ENCODE measurements at places on chromosomes 7 and 10.

DNA sequence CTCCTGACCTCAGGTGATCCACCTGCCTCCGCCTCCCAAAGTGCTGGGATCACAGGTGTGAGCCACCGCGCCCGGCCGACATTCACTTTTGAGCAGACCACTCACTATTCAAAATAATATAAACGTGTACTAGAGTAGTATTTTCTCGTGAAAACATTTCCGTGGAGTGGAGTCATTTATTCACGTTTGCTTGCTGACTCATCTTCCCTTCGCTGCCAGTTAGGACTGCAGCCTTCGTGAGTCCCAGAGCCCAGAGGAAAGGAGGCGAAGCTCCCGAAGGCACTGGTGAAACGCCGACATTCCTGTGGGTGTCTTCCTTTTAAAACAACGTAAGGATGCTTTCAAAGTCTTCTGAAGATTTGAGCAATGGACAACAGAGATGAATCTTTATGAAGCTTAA is 10.9 kb upstream of the INPP5A start:
- DNase-seq, result peak; percentile 3

GRCh38 chr10:66218981-66219587 is 706.8 kb upstream of the LRRTM3 start:
- DNase-seq, result no peak

- DNase-seq, result no peak
These were observed 24.5 kb downstream of the RAPGEF5 start for GRCh38 chr7:22332461-22332870.

DNA sequence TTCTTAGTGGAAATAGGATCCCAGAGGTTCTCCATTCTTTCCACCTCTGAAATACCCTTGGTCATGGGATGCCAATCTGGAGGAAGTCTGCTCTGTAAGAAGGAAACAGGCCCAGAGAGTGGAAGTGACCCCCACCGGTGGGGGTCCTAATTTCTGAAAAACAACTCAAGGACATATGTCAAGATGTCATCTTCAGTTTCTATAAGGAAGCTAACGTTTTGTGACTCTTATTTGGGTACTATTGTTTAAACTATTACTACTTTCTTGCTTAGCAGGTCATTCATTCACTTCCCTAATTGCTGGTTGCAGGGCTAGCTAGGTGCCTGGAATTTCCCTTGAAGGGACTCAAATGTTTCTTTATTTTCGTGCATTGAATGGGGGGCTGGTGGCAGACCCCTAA is 1.9 kb upstream of the ZNF775 start:
- DNase-seq, result no peak

DNA sequence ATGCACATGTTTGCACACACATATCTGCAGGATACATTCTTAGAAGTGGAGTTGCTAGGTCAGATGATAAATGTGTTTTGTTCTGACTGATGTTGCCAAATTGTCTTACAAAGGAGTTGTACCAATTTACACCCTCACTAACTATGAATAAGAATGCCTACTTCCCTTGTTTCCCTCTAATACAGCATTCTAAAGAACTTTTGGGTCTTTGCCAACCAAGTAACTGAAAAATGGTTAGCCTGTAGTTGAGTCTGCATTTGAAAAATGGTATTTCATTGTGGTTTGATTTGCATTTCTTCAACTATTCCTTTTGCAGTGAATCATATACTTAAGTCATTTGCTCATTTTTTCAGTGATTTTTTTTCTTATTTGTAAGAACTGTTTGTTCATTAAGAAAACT is 48.4 kb downstream of the TMEM26 start:
- no peak for DNase-seq

DNA sequence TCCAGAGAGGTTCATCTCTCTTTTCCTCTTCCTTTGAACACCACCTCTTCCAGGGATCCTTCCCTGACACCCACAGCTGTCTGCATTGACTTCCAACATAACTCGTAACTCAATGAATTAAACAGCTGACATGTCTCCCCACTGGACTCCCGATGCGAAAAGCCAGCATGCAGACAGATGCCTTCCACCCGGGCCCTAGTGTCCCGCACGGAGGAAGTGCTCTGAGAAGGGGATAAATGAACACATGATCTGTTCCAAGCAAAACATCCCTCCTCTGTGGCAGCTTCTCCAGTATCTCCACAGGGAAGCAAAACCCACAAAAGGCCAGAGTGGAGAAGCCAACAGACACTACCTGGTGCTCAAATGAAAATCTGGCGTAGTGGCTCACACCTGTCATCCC is 28.3 kb downstream of the OGDHL start:
- no peak for DNase-seq

- no peak for DNase-seq
These were observed 1.2 kb upstream of the GTPBP4 start for GRCh38 chr10:986881-987619.

DNA sequence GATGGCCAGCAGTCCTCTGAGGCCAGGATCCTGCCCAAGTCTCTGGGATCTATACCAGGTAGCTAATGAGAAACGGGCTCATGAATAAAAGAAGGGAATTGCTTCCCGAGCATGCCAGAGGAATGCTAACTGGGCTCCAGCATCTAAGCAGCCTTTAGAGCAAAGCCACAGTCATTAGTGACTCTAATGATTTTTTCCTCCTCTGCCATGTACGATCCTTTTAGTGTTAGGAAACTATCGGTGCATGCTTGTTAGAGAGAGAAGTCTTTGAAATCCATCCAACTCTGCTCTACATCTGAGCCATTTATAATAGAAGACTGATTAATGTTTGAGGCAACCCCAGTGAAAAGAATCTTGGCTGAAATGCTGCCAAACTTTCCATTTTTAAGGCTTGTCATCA is 124.9 kb upstream of the TCERG1L start:
- no peak for DNase-seq

- DNase-seq, result no peak
These were observed 24.1 kb downstream of the RBM17 start for GRCh38 chr10:6112893-6113292.

- DNase-seq, result no peak
These were observed 18.3 kb upstream of the EIF4H start for GRCh38 chr7:74155810-74156395.

- no peak for DNase-seq
These were observed 49.4 kb downstream of the CXCL12 start for GRCh38 chr10:44335330-44336021.

GRCh38 chr10:100019787-100020141 is 10.0 kb upstream of the DNMBP start:
- peak; percentile 20 for DNase-seq

- no peak for DNase-seq
These were observed 35.5 kb upstream of the CABCOCO1 start for GRCh38 chr10:61627266-61627665.
